ENCODE measurements at places on chromosomes 16 and 17.

DNA sequence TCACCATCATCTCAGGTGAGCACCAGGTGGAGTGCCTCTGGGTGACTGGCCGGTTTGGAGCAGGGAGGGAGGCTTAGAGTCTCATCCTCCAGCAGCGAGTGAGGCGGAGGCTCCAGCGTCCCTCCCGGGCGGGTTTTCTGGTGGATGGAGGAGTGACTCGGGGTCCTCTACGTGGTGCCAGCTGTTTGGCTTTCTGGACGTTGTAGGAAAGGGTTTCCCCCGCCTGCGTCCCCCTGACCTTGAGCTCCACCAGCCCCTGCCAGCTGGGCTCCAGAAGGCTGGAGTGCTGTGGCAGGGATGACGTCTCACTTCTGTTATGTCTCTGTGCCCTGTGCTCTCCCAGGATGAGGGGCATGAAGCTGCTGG lies 522 bp downstream of the DNASE1 start:
- no peak for DNase-seq

DNA sequence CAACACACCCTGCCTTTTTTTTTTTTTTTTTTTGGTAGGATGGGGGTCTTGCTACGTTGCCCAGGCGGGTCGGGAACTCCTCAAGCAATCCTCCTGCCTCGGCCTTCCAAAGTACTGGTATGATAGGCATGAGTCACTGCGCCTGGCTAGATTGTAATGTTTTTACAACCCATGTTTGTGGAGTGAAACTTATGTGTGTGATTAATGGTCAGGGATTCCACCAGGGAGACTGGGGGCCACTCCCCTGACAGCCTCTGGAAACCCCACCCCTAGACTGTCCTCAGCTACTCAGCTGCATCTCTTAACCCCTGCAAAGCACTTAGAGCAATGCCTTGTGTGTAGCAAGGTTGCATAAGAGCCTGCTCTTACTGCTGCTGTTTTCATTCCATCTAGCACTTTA lies 220.5 kb downstream of the PARN start:
- peak; percentile 82 for DNase-seq

DNA sequence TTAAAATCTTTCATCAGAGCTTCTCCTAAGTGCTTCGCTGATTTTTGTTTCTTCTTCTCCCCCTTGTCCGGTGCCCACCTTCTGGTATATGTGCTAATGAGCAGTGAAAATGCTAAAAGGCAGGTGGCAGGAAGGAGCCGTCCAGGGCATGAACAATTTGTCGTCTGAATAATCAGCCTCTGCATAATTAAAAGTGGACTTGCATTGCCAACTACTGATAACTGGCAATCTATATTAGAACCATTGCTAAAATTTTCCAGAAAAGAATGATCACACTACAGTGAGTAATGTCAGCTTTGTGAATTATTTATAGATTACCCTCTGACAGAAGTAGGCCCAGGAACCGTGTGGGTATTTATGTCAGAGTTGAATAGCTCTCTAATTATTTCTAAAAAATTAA lies 28.1 kb downstream of the SERPINF1 start:
- DNase-seq = no peak

- DNase-seq = no peak
Observed at GRCh38 chr16:87515475-87516330, 22.9 kb upstream of the ZCCHC14 start.

DNA sequence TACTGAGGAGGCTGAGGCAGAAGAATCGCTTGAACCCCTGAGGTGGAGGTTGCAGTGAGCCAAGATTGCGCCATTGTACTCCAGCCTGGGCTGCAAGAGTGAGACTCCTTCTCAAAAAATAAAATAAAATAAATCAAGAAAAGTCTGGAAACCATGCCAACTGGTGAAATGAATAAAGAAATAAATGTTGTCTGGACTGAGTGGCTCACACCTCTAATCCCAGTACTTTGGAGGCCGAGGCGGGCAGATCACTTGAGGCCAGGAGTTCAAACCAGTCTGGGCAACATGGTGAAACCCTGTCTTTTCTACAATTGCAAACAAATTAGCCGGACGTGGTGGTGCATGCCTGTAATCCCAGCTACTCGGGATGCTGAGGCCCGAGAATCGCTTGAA lies 744 bp upstream of the LRRC37A3 start:
- no peak for DNase-seq

DNA sequence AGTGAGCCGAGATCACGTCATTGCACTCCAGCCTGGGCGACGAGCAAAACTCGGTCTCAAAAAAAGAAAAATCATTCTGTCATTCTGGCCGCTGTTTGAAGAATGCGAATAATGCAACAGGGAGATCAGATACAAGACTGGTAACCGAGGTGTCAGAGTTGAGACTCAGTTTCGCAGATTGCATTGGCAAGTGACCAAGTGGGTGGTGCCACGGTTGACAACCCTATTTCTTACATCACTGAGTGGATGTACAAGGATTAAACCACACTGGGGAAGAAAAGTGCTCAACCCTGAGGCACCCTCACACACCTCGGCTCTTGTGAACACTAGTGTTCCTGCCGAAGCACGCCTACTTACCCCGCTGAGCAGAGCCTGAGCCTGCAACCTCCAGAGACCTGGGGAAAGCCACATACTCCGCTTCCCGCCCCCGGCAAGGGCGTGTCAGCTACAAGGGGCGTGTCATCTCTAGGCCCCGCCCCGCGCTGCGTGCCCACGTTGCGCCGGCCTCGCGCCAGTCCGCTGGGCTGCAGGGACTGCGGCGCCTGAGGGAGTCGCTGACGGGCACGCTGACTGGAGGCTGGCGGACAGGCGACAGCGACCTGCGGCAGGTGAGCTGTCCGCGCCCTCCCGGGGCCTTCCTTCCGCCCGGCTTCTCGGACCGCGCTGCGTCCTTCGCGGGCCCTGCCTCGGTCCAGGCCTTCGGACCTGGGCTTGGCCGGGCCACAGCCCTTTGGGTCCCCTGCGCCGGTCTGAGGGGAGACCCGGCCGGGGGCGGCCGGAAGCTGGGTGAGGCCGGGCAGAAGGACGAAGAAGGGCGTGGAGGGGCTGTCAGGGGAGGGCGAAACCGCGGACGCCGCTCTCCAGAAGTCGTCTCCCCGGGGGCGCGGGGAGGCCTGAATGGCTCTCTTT lies at the start of gene HMOX2:
HMOX2 (plus strand) TSS at position 519 of the 909 bp plus-strand sequence. CDS start 29,127 bp downstream, outside the sequence.
- DNase-seq = peak; percentile 94

- DNase-seq = peak; percentile 43
Observed at GRCh38 chr16:88809068-88809675, 2.6 kb downstream of the APRT start.

GRCh38 chr17:45146890-45147580 lies 1.2 kb upstream of the HEXIM1 start:
- peak; percentile 93 for DNase-seq

DNA sequence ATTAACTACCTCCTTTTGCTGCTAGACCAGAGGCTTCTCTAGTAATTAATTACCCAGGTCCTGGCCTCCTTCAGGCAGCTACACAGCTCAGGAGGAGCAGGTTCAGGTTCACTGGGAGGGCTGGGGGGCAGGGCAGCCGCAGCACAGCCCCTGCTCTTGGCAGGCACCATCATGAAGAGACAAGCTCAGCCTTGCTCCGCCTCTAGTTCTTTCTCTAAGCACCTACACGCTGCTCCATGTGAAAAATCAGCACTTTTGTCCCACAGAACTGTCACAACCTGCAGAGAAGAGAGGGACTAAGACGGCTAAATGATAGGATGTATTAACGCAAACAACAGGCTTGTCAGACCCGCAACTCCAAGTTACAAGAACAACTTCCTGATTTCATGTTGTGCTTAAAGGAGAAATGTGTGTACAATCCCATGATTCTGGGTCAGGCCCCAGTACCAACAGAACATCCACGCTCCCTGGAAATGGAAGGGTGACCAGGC lies 53.4 kb downstream of the GRB2 start:
- no peak for DNase-seq

- DNase-seq = peak; percentile 93
Observed at GRCh38 chr16:3152277-3152990, 17.6 kb downstream of the ZNF213 start.

DNA sequence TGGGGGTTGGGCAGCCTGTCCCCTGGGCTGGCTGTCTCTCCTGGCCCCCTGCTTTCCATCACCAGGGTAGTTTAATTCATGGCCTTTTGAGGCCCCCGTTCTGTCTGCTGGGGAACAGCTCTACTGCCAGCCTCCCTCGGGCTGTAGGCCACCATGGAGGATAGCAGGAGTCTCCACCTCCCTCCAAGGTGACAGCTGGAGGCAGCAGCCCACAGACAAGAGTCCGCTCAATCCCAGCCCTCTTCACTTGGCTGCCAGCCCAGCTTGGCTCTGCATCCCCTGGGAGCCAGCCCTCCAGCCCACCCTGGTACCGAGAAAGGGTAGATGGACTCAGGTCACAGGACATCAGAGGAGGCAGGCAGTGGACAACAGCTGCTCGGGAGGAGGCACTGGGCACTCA lies 194.6 kb upstream of the SDK2 start:
- DNase-seq = no peak

GRCh38 chr16:57537194-57537505 lies 779 bp upstream of the CCDC102A start:
- no peak for DNase-seq

DNA sequence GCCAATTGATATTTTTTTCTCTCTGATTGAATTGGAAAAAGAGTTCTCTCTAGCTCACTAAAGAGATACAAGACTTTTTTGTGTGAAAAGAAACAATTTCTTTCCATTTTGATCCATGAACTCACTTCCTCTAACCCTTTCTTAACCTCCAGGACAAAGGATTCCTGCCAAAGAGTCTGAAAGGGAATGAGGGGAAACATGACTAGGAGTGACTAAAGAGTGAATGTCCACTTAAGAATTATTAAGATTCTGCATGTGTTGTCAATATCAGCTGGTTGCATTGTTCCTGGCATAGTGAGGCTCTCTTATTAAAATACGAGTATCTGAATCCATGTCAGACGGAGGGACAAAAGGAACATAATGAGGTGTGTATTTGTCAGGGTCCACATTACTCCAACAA lies 344.7 kb downstream of the GRIN2A start:
- DNase-seq = no peak

DNA sequence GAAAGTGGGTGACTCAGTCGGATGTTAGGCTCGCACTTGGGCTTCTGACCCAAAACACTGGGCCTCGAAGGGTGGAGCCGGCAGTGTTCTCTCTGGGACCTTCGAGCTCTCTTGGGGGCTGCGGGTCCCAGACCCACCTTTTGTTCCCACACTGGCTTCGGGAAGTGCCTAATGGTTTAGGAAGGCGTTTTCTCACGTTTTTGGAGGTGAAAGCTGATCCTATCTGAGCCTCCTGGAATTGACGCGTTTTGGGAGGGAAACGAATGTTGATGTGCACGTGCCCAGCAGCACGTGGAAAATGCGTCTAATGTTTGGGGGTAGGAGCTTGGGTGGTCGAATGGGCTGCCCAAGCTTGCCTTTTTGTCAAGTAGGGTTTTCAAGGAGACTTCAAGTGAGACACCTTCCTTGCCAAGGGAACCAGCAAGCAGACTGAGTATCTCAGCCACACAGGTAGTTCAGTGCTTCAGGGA lies 666 bp downstream of the HGS start:
- no peak for DNase-seq

GRCh38 chr17:26809033-26809432 lies 484.9 kb upstream of the WSB1 start:
- DNase-seq = no peak

DNA sequence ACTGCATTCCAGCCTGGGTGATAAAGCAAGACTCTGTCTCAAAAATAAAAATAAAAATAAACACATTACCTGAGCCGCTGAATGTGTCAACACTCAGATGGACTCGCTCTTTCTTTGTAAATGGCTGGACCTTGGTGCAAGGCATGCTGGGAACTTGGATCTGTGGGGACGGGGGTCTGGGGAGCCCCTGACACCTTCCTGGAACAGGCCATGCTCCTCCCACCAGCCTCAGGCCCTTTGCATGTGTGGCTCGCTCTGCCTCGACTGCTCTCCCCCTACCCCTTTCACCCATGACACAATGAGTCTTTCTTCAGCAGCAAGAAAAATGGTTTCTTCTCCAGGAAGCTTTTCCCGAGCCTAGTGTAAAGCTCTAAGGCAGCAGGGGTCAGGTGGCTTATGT lies 94.0 kb upstream of the CDH5 start:
- DNase-seq = no peak

DNA sequence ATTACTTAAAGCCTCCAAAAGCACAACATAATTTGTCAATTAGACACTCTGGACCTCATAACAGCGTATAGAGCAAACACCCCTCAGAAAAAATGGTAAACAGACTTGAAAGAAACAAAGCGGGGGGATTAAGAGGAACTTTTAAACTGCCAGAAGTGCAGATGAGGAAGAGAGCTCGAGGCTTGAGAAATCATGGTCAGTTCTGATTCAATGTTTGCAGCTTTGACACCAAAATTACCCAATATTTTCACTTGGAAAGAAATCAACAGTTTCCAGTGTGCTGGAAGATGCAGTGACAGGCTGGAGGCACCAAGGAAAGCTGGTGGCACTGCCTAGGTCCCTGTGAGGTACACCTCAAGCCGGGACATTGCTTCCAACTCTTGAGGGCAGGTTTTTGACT lies 180.9 kb upstream of the TOX3 start:
- no peak for DNase-seq

- DNase-seq = no peak
Observed at GRCh38 chr16:20612551-20613480, 36.6 kb upstream of the ACSM2B start.

GRCh38 chr16:62225675-62226074 lies 189.4 kb upstream of the CDH8 start:
- peak; percentile 89 for DNase-seq

- no peak for DNase-seq
Observed at GRCh38 chr16:12529582-12529981, 274.1 kb downstream of the CPPED1 start.

- no peak for DNase-seq
Observed at GRCh38 chr17:12985431-12986293, 32.2 kb downstream of the ELAC2 start.

GRCh38 chr16:10667239-10667638 lies 27.5 kb downstream of the TEKT5 start:
- no peak for DNase-seq

GRCh38 chr17:81417049-81417878 lies 22.0 kb downstream of the BAHCC1 start:
- no peak for DNase-seq

- peak; percentile 91 for DNase-seq
Observed at GRCh38 chr17:83174362-83175118, 95.1 kb downstream of the METRNL start.

GRCh38 chr17:63196772-63197335 lies 230.8 kb downstream of the TANC2 start:
- no peak for DNase-seq

GRCh38 chr16:14505846-14506245 lies 124.2 kb downstream of the PARN start:
- no peak for DNase-seq

- DNase-seq = no peak
Observed at GRCh38 chr17:54944796-54945195, 23.7 kb downstream of the COX11 start.

GRCh38 chr17:82868715-82869131 lies 28.9 kb upstream of the ZNF750 start:
- DNase-seq = no peak

- no peak for DNase-seq
Observed at GRCh38 chr16:17939122-17939536, 397.4 kb downstream of the NPIPA8 start.
